Stomach (tissue), 19 donors: ENCODE measurements at places on chromosomes 6 and 20. TPM values are rescaled to one million over a fixed set of nuclear protein-coding genes. Genes with fewer than 3 reads are reported as not detected.

Gene RXRB
- total RNA-seq, result 10.7 TPM

Gene ADGRB3
- 0.45 TPM for total RNA-seq

Gene GSTA3
- total RNA-seq, result not detected

DNA sequence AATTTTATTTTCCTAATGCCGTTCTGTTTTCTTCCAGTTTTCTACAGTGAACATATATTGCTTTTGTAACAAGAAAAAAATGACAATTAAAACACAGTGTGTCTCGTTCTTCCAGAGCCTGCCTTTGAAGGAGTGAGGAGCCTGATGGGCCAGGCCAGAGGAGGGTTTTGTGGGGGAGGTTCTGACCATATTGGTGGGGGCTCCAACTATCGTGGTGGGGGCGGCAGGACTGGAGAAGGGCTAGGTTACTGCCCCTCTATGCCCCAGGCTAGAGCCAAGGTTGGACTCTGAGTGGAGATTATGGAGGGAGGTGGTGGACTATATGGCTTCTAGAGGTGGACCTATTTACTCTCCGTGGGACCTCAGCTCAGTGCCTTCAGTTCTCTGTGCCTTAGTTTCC is 24.0 kb downstream of the DLGAP4 start:
- no peak for DNase-seq

GRCh38 chr6:106122938-106123656 is 37.0 kb downstream of the PRDM1 start:
- no peak for DNase-seq

DNA sequence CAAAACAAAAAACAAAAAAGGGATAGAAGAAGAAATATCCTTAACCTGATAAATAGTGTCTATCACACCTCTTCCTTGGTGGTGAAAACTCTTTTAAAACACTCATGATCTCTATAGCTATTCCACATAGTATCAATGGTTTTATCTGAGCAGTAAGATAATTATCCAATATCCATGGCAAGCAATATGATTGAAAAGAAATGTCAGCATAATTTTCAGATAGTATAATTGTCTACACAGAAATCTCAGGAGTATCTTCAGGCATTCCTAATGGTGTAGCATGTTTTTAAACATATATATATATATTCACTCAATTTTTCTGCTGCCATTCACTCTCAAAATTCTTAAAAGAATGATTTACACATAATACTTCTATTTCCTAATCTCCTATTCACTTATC is 938.0 kb upstream of the SLC35B3 start:
- no peak for DNase-seq
